ENCODE measurements at places on chromosomes 16 and 17.
A peak's percentile ranks its signal among the peaks of the same experiment; 100 is the strongest.

GRCh38 chr17:65455972-65456343, 105.5 kb downstream of the AXIN2 start:
- DNase-seq: no peak

- peak; percentile 50 for DNase-seq
These were observed 2.5 kb upstream of the HS3ST6 start for GRCh38 chr16:1920727-1921171.

DNA sequence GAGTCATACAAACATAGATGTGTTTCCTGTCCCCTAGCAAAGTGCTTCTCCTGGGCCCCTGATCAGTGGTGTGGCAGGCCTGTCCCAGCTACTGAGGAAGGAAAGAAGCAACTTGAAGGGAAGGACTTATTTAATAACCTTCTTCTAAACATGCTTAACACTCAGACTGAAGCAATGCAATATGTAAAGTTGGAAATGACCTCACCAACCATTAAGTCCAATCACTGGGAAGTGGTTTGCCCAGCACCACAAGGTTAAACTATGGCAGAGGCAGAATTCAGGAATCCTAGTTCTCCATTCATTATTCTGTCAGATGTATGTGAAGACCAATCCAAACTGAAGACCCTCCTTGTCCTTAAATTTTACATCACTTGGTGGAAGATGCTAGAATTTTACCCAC, 39.1 kb downstream of the CENPV start:
- DNase-seq: no peak

- peak; percentile 41 for DNase-seq
These were observed 70.5 kb downstream of the RBBP6 start for GRCh38 chr16:24609740-24610415.

DNA sequence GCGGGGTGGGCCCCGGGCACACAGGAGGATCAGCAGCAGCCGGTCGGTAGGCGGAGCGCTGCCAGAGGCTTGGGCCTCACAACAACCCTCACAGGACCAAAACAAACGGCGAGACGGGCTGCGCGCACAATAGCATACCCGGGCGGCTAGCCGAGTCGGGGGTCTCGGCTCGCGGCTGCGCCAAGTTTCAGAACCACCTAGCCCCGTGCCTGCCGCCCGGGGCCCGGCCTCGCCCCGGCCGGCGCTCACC, 732 bp downstream of the ULK2 start:
- DNase-seq: peak; percentile 69

DNA sequence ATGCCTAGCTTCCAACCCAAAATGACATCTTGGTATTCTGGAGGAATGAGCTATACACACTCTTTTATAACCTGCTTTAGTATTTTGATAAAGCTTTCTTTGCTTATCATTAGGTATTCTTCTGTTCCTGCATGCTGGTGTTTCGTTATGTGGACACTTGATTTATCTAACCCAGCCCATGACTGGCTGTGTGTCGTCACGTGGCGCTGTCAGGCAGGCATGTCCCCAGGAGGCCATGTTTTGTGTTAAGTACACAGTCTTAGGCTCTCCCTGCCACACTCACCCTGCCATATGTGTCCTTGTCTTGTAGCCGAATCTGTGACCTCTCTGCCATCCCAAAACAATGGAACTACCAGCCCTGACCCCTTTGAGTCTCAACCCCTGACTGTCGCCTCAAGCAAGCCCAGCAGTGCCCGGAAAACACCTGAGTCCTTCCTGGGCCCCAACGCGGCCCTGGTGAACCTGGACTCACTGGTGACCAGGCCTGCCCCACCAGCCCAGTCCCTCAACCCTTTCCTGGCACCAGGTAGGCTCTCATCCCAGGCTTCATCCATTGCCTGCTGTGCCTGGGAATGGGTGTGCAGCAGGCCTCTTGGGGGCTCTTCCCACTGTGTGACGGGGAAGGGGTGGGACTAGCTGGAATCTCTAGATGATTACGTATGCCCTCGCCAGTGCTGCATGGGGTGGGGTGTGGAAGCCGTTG, 30.8 kb downstream of the B9D1 start:
- DNase-seq: no peak

GRCh38 chr16:68384288-68385161, 63.8 kb downstream of the SMPD3 start:
- no peak for DNase-seq

DNA sequence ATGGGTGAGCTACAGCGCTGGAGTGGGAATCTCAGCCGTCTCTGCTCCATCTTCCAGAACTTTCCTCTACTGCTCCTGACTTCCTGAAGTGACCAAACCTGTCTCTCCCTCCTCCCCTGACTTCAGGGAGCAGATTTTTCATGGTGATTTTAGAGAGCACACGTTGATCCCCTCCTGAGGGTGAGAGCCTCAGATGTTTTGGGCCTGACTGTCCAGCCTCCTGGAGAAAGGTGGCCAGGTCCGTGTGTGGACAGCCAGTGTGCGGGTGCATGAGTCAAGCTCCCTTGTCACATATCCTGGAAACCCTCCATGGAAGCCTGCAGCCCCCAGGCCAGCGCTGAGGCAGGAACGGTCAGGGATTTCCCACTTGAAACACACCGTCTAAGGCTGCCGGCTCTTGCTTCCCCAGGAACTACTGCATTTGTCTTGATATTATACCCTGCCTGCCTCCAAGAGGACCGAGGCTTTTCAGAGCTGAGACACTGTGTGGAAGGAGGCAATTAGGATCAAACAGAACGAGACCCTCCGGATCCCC, 143.1 kb downstream of the CMIP start:
- no peak for DNase-seq

- DNase-seq: no peak
These were observed 85.3 kb downstream of the STXBP4 start for GRCh38 chr17:55053855-55054254.

- DNase-seq: no peak
These were observed 12.3 kb upstream of the NLRC3 start for GRCh38 chr16:3589441-3589921.

- no peak for DNase-seq
These were observed 37.7 kb downstream of the SCNN1B start for GRCh38 chr16:23339787-23340186.

DNA sequence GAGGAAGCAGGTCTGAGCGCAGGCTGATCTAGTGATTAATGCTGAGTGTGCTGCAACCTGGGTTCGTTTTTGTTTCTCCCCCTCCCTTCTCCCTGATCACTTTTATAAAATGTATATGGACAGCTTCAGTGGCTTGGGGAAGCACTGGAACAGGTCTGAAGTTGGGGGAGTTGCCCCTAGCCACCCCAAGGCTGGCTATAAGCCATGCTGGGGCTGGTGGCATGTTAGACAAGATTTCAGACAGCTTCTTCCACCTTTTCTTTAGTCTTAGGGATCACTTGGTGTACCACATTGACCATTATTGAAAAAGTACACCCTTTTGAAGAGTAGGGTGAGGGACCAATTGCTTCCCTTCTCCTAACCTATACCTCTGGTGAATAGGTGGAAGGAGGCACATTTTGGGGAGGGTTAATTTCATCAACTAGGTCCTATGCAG, 3.8 kb upstream of the VAC14 start:
- DNase-seq: no peak

- DNase-seq: no peak
These were observed 434.0 kb upstream of the MON1B start for GRCh38 chr16:76756951-76757350.

GRCh38 chr17:42924891-42925290, 24.3 kb downstream of the G6PC1 start:
- no peak for DNase-seq

GRCh38 chr17:71437166-71437565, 683.7 kb upstream of the SOX9 start:
- no peak for DNase-seq

- DNase-seq: no peak
These were observed 6.2 kb downstream of the CYBC1 start for GRCh38 chr17:82444284-82444893.

GRCh38 chr17:20989481-20989880, 53.3 kb downstream of the USP22 start:
- peak; percentile 12 for DNase-seq

- no peak for DNase-seq
These were observed 273.1 kb downstream of the CDH13 start for GRCh38 chr16:82899731-82900450.

DNA sequence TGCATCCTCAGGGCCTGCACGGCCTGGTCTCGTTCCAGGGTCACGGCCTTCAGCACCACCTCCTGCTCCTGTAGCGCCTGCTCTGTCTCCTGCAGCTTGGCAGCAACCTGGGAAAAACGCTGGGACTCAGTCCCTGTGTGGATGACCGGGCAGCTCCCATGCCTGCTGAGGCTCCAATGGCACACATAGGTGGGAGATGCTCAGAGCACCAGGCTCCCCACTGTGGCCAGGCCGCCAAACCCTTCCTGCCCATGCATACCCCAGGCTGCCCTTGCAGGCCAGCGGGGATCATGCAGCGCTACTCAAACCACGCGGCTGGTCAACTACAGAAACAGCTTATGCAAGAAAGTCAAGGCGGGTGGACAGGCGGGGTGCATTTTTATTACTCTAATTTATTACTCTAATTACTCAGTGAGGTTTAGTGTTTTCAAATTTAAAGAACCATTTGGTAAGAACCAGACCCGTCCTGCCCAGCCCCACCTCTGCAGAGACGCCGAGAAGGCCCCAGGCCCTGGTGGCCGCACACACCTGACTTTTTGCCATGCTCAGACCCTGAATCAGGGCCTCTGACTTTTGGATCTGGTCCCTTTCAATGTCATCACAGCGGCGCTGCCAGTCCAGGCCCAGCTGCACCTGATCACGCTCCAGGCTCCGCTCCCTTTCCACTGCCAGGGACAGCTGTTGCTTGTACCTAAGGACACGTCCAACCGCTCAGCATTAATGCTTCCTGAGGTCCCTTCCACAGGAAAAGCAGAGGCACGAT, 34.0 kb downstream of the CCDC57 start:
- DNase-seq: no peak

DNA sequence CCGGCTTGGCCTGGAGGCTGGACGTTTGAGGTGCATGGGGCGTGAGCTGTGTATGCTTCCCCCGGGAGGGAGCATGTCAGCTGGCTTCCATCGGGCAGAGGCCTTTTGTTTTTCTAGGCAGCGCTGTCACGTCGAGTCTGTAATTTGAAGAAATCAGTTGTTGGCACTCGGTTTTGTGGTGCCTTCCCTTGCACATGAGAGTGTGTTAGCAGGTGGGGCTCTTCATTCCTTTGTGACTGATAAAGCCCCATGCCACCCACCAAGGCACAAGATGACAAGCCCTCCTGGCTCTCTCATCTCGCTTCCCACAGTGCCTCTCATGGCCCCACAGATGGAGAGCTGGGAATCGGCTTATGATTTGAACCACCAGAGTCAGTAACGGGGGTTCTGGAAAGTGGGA, 72.1 kb downstream of the BANP start:
- DNase-seq: no peak

DNA sequence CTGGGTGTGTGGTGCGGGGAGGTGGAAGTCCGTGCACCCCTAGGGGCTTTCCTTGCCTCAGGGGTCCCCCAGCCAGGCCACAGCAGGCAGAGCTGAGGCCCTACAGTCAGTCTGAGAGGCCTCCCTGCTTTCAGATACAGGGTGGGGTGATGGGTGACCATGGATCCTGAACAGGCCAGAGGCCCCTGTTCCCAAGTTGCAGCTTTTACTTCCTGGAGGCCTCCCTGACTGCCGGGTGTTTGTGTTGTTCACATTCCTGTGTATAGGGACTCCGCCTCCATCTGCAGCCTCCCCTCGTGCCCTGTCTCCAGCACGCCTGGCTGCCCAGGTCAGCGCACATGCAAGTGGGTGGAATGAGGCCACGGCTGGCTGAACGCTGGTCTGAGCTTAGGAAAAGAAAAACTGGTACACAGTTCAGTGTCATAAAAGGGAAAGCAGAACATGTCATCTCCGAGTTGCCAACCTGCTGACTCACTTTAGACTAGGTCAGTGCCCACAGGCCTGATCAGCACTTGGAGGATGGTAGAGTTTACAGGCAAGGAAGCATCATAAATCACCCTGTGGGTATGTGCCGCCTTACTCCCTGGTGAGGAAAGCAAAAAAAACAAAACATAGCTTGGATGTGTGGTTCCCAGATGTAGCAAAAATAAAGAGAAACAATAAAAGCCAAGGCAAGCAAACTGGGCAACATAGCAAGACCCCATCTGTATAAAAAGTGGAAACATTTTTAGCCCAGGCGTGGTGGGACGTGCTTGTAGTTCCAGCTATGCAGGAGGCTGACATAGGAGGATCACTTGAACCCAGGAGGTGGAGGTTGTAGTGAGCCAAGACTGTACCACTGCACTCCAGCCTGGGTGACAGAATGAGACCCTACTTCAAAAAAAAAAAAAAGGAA, 6.2 kb upstream of the SLC7A6 start:
- DNase-seq: no peak

DNA sequence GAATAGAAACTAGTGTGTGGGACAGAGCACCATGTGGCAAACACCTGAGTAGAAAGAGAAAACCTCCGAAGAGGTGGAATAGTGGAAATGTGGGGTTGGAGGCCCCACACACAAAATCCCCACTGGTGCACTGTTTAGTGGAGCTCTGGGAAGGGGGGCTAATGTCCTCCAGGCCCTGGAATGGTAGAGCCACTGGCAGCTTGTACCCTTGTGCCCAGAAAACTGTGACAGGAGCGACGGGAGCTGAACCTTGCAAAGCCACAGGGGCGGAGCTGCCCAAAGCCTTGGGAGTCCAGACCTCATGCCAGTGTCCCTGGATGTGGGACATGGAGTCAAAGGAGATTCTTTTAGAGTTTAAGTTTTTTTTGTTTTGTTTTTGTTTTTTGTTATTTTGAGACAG, 50.6 kb downstream of the RNF112 start:
- DNase-seq: no peak

DNA sequence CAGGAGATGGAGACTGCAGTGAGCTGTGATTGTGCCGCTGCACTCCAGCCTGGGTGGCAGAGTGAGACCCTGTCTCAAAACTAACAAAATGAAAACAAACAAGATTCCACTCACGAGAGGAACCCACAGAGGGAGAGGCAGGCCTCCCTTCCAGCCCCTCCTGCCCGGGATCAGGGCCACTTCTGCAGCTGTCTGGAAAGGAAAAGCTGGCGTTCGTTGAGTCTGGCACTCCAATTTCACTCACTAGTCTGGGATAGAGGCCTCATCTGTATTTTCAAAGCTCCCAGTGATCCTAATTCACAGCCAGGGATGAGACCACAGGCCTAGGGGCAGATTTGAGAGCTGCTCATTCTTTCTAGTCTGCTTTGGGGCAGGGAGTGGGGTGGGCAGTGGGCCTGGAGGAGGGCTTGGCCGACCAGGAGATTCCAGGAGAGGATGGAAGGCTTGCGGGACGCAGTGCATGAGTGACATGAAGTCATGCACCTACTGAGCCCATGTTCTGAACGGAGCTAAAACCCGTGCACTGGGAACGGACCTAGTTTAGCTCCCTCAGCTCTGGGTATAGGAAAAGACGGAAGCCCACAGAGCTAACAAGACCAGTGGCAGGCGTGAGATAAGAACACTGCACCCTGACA, 54.0 kb downstream of the COTL1 start:
- DNase-seq: no peak
